ENCODE measurements at places on chromosomes 1 and 21. TPM values are rescaled to one million over a fixed set of nuclear protein-coding genes. Genes with fewer than 3 reads are reported as not detected.

- no peak for DNase-seq
These were observed 38.4 kb upstream of the PRDM2 start for GRCh38 chr1:13661539-13661938.

MSH4 gene
- 0.79 TPM for polyA plus RNA-seq

DNA sequence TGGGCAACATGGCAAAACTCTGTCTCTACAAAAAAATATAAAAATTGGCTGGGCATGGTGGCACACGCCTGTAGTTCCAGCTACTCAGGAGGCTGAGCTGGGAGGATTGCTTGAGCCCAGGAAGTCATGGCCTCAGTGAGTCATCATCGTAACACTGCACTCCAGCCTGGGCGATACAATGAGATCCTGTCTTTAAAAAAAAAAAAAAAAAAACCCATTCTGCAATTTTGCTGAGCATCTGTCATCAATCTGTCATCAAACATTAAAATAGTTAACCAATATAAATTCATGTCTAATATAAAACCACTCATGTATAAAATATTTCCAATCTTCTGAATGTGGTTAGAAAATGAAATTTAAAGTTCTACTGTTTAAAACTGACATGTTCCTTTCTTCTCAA lies 56.9 kb downstream of the LPAR3 start:
- no peak for DNase-seq

SH2D2A gene
- polyA plus RNA-seq, result 0.91 TPM

- DNase-seq, result no peak
These were observed 96.9 kb downstream of the ERG start for GRCh38 chr21:38401191-38401926.

PRDM16 gene
- polyA plus RNA-seq, result 9.3 TPM

DNA sequence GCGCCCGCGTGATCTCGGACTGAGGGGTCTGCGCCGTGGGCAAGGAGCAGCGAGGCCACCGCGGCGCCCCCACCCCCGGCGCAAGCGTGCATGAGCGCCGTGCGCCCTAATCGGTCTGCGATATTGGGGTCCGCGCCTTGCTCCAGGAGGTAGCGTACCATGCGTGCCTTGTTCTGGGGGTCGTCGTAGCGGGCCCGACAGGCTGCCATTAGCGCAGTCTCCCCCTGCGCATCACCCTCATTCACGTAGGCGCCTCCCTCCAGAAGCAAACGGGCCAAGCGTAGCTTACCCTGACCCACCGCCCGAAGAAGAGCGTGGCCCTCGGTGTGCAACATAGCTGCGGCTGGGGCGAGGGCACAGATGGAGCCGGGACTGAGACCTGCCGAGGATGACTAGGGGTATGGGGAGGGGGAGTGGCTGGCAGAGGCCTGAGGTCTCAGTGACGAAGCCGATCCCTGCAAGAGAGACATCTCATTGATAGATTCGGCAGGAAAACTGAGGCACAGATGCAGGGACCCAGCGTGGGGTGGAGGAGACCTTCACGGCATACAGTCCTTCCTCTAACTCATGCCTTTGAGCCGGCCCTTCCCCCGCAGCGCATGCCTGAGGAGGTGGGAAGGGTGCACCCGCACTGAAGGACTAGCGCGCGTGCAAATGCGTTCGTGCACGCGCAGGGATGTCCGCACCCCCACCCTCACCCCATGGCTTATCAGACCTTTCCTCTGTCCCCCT lies 2.8 kb downstream of the ANKRD34A start:
- DNase-seq, result no peak

FAM163A gene
- polyA plus RNA-seq, result 0.76 TPM

PLEKHN1 gene
- polyA plus RNA-seq, result 0.44 TPM

DNA sequence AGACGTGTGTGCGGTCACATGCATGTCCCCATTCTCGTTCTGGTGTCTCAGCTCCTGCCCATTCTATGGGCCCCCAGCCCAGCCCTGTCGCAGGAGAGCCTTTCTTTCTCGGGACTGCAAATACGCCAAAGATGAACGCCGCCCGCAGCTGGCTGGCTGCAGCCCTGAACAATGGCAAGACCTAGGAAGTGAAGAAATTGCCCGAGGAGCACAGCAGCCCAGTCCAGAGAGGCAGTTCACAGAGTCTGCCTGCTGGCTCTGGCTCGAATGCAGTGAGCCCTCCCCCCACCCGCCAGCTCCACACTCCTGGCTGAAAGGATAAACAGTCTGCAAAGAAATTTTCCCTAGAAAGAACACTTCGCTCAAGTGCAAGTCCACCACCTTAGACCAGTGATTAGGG lies 23.3 kb downstream of the PAX7 start:
- no peak for DNase-seq

DNA sequence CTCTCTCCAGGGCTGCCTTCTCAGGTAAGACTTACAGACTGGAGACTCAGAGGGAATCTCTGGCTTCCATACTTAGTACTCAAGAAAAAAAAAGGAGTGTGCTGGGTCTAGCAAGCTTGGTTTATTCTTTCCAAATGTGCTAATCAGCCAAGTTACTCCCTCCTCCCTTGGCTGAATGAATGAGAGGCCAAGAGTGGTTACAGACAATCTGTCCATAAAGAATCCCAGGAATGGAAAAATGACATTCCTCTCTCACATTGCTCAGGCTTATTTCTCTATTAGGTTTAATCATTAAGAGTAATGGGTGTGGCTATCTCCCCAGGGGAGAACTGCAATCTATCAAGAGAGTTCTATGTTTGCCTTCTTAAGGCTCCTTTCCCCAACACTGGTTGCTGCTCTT lies 547.3 kb upstream of the PLXNA2 start:
- peak; percentile 15 for DNase-seq

- no peak for DNase-seq
These were observed 561 bp upstream of the COQ8A start for GRCh38 chr1:226939438-226940028.

SPRR2G gene
- polyA plus RNA-seq, result not detected

SMPDL3B gene
- 13.2 TPM for polyA plus RNA-seq

GRCh38 chr1:7729761-7730160 lies 41.3 kb upstream of the VAMP3 start:
- DNase-seq, result no peak

- no peak for DNase-seq
These were observed 1131.4 kb downstream of the PLA2G4A start for GRCh38 chr1:187960125-187960638.

DNA sequence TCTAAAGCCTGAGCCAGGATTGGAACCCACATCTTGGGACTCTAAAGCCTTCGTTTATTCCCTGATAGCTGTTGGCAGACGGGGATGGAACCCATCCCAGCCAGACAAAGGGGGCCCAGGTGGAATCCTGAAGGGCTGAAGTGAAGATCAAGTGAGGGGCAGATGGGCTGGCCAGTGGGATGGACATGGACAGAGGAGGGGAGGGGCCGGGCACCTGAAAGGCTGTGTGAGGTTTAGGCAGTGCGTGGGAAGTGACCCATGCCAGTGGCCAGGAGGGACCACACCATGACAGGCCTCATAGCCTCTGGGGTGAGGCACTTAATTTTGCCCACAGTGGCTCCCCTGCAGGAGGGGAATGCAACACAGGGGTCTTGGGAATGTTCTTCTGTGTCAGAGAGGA lies 44.6 kb upstream of the DMRTB1 start:
- DNase-seq, result no peak

DNA sequence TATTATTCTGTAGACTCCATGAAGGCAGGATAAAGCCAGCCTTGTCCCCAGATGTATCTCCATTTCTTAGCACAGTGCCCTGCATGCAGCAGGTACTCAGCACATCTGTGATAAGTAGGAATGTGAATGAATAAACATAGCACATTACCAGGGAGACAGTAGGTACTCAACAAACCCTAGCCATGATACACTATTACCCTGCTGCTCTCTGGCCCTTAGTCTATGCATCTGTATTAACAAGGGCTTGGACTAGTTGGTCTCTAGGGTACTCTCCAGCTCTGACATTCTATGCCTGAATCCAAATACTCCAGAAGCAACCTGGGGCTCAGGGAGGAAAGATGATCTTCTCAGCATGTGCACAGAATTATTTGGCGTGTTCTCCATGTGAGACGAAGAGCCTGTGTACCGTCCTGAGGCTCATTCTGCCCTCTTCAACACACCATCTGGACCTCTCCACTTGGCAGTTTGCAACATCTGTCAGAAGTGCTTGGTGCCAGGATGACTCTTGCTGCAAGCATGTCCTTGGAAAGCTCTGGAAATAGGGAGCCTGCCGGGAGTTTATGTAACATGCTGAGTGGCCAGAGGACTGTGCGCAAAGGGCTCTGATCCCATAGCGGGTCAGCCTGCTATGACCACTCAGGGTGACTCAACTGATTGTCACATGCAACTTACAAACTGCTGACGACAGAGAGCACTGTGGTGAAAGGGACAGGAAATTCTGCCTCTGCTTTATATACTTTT lies 228.2 kb upstream of the USP24 start:
- DNase-seq, result no peak

- DNase-seq, result no peak
These were observed 182.6 kb upstream of the EDN2 start for GRCh38 chr1:41666981-41667631.

DNA sequence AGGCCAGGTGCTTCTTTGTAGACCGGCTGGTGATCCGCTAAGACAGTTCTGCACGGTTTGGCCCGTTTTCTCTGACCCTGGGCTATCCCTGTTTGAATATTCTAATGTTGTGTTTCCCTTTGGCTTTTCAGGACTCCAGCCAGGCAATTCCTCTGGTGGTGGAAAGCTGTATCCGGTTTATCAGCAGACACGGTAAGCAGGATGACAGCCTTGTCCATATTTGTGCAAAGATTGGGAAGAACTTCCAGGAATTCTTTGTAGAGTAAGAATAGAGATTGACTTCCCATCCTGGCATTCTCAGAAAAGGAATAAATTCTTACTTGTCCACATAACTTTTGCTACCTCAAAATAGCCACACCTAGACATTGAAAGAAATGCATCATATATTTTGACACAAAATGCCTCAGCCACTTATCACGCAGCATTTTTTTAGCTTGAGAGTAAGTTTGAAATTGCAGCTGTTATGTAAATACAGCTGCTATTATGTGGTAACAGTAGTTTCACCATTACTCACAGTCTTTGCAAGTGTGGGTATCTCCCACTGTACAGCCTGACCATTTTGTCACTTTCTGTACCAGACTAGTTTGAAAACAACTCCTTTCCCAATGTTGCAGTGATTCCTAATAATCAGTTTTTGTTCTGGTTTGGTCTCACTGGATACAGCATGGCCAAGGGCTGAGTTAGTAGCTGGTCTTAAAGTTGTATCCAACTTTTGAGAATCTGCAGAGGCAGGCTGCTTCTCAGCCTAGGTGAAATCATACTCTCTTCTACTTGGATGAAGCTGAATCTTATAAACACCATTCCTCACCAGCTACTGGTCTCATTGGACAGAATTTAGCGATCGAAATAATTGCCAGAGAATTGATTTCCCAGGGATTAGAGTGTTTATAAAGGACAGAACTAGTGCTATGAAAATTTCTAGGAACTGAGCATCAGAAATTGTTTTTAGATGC lies 40.0 kb upstream of the IKBKE start:
- no peak for DNase-seq

DNA sequence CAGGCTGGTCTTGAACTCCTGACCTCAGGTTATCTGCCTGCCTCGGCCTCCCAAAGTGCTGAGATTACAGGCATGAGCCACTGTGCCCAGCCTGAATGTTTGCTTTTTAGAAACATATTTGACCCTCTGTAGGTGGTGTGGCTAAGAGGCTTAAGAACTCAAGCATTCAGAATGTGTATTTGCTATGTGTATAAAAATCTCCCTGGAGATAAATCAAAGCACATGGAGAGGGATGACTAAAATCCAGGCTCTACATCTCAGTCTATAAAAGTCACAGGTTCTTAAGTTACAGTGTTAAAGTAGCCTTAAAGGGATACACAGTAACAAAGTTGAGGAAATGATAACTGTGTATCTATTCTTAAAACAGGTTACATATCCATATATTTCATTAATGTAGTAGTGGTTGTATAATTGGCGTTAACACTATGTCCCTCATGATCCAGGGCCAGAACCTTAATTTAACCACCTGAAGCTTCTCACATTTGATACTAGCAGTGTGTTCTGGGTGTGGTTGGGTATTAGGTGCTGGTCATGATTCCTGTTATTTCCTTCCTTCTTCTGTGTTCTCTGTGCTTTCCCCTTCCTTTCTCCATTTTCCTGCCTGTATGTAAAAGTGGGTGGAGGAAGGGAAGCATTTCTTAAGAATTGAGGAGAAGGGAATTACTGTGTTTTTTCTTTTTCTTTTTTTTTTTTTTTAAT lies 16.2 kb downstream of the GIPC2 start:
- no peak for DNase-seq

GRCh38 chr1:7295946-7296345 lies 475.1 kb upstream of the VAMP3 start:
- DNase-seq, result no peak
